Stimulated activated CD4-positive, alpha-beta T cell treated with anti-CD3 and anti-CD28 coated beads, Interleukin-12 subunit alpha, Interleukin-12 subunit beta, amount 100 ng/mL, for 48 hours (primary cell): ENCODE measurements at places on chromosomes 16 and 17.

DNA sequence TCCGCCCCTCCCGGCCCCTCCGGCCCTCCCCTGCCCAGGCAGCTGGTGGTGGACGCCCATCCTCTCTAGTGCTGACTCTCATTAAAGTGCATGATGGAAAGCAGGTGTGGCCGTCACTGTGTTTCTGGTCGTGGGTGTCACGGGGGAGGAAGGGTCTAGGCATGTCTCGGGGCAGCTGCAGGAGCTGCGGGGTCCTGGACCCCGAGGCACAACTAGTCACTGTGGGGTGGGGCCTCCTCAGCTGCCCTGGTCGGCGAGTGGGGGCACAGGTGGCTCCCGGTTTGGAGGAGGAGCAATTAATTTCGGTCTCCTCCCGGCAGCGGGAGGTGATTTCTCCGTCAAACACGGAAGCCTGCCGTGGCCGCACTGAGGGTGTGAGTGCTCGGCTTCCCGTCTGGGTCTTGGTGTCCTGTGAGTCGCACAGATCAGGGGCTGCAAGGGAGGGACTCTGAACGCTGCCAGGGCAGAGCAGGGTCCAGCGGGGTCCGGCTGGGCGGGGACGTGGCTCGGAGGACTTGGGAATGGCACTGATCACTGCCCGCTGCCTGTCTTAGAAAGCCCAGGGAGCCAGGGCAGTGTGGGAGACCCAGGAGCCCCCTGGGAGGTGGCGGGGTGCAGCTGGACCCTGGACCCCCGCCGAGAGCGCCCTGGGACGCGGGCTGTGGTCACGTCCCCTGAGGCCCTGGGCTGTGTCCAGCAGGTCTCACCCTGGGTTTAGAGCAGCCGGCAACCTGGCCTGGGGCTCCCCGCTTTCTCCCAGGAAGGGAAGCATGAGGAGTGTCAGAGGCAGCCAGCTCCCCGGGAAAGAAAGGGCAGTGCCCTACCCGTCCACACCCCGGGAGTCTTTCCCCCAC, 3.3 kb downstream of the TPSD1 start:
- DNase-seq: no peak

- DNase-seq: peak; percentile 57
These were observed 12.7 kb downstream of the SLC35B1 start for GRCh38 chr17:49694847-49695697.

DNA sequence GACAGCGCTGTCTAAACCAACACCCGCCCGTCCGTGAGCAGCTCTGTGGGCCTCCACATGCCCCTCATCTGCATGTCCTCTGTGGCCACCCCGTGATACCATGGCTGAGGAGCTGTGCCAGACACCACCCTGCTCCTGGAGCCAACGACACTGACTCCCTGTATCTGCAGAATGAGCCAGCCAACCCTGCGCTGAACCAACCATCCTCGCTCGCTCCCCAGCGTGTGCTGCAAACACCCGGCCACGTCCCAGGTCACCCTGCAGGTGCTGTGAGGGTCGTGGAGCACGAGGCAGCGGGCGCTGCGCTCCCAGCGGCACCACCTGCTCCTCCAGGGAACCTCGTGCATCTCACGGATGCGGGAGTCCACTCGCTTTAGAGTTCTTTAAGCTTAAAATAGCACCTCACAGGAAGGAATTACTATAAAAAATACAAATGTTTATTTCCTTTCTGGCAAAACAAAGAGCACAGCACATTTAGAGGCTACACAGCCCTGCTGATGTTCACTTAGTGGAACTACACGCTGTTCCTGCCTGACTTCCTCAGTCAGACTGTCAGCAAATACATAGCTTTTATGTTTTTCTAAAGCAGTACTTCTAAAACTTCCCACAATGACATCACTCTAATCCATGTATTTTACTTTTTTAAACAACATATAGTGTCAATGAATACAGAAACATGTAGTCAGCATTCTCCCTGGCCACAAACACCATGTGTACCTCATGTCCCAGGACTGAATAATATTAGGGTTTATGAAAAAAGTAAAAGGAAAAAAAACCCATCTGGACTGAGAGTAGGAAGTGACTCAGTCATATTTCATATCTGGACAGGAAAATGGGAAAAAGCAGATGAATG, 43.5 kb downstream of the MAP1LC3B start:
- no peak for DNase-seq

DNA sequence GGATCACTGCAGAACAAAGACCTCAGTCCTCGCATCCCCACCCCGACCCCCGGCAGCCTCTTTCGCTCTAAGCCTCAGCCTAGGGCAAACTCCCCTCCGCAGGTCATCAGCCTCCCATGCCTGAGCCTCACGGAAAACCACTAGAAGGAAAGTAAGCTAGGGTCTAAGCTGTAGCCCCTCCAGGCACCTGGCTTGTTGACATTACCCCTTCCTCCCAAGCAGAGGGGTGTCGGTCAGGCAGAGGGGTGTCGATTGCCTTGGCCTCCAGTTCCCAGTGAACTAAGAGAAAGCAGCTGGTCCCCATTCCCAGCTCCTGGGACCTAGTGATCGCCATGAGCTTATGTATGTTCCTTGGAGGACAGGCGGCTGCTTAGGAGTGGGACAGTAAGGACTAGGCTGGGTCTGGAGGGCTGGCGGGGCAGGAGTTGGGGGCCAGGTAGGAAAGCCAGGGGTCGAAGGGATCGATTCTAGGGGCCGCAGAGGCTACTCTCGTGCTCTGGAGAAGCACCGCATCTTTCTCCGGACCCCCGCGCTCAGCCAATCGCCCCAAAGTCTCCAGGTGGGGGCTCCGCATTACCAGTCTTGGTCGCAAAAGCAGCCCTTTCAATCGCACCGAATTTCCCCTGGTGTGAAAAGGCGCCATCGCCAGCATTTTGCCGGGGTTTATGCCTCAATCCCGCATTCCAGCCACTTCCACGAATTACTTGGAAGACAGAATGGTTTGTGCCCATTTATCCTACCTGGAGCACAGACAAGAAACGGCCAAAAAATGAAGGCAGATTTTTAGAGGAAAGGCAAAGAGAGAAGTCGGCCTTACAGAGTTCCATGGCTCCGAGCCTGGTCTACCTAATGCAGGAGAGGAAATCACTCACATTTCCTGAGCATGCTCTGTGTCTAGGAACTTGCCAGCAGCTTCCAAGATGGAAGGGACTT, 21.3 kb upstream of the HOXB13 start:
- no peak for DNase-seq

DNA sequence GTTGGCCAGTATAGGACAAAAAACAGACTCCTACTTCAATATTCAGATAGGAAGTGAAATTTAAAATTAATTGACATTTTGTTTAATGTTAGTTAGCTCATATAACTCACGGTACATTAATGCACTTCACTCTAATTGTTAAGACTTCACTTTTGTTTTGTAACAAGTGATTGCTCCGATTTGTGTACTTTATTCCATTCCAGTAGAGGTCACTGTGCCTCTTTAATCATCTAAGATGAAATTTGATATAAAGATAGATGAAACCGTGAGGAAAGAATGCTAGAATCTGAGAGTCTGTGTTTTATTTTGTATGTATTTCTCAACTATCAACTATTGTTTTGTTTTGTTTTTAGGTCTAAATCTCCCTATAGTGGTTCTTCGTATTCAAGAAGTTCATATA, 29.0 kb downstream of the RBBP6 start:
- DNase-seq: no peak

GRCh38 chr16:19472482-19472881, 49.4 kb downstream of the GDE1 start:
- DNase-seq: no peak

DNA sequence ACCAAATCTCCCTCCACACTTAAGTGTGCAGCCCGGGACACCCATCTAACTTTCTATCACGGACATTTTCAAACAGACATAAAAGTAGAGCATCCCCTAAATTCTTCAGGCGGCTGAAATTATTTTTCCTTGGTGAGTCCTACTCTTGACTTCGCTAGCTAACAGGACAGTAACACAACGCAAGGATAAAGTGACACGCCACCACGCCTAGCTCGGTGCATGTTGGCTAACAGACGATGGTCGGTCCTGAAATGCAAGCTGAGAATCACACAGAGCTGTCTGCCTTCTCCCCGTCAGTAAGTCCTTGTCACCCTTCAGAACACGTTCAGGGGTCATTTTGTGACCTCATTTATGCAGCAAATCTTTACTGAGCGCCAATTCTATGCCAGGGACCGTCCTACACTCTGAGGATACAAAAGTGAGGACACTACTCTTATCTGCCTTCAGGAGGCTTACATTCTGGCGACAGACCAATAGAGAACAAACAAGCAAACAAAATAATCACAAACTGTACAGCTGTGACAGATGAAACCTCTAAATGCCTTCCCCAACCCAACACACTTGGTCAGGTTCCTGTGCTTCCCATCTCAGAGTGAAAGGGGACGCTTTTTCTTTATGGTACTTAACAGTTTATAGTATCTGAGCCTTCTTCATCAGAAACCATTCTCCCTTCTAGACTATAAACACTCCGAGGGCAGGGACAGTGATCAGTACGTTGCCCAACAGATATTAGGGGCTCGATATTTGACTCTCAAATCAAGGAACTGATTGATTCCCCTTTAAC, 1.3 kb downstream of the NTAN1 start:
- no peak for DNase-seq

- DNase-seq: no peak
These were observed 2.7 kb downstream of the GCGR start for GRCh38 chr17:81806461-81807209.

DNA sequence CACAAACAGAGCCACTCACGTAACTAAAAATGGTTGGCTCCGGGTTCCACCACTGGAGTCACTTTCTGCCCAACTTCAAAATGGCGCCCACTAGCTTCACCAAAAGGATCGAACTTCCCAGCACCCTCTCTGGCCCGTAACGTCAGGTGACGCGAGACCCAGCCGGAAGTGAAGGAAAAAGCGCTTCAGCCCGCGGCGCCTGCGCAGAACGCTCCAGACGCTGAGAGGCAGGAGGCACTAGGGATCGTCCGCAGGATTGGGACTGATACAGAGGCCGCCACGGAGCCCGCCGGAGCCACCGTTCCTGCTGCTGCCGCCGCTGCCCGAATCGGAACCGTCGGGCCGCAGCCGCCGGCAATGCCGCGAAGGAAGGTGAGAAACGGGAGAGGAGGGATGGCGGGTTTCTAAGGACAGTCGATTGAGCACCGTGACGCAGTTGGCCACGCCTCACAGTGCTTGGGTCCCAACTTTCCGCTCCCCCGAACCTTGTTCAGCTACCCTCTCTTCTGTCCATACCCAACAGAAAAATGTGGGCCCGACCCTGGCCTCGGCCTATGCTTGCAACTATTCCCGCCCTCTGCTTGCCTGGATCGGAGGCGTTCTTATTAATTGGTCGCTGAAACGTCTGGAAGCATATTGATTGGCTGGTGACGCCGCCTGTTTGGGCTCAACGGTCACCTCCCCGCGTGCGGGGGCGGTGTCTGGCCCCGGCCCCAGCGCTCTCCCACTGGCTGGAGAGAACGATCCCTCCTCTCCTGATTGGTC, at the start of gene KAT7:
Gene KAT7, plus strand, starts transcription at position 204 of the 765 bp plus-strand sequence. Its CDS starts 154 bp downstream, at position 358.
- peak; percentile 95 for DNase-seq

- no peak for DNase-seq
These were observed 1.0 kb downstream of the RSPRY1 start for GRCh38 chr16:57186872-57187854.

- no peak for DNase-seq
These were observed 599.1 kb upstream of the SOX9 start for GRCh38 chr17:71521724-71522123.

DNA sequence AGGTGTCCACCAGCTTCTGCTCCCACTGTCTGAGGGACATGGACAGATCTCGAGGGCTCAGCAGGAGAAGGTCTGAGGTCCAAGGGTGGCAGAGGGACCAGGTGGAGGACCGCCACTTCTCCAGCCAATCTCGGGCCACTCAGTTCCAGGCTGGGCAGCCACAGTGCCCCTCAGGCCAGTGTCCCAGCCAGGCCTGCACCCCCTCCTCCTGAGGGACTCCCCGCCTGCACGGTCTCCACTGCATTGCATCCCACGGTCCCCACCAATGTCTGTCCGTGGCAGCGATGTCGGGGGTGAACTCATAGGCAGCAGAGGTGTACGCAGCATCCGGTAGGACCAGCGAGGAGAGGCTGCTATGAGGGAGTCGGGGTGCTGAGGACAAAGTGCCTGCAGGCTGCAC, 64.2 kb upstream of the DOC2B start:
- no peak for DNase-seq

DNA sequence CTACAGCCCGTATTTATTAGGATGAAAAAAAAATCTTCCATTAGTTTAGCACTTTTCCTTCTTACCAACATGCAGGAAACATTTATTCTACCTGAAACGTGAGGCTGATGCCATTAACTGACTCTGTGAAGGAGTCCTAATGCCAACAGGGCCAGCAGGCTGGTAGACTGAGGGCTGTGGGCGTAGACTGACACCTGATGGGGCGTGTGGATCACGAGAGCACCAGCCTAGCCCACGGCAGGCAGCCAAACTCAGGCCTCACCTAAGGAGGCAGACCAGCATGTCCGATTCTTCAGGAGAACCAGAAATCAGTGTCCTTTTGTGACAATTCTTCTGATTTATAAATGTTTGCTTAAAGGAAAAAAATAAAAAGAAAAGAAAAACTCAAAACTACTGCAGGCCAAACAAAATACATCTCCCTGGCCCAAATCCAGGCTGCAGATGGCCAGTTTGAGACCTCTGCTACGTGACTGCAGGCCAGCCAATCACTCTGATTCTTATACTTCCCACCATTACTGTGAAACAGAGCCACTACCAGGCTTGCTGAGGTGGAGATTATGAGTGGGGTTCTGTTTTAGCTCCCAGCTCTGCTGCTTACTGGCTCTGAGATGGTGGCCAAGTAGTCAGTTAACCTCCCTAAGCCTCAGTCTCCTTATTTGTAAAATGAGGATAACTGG, 66.5 kb downstream of the GNAO1 start:
- no peak for DNase-seq

DNA sequence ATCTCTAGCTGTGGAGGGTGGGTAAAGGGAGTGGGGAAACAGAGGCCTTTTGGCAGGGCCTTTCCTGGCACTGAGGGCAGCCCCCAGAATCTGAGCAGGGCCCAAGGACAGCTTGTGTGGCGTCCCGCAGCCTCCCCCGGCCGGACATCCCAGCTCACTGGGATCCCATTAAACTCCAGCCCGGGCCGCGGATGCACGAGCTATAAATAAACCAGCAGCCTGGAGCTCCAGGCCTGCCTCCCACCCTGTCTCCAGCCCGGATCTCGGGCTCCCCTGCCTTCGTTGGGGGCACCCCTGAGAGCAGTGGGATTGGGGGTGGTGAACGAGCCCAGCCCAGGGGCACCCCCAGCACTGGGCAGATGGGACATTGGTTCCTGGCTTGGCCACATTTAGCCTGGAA, 13.8 kb upstream of the AATK start:
- no peak for DNase-seq

- no peak for DNase-seq
These were observed 446.6 kb downstream of the KCNJ18 start for GRCh38 chr17:22138861-22139469.

GRCh38 chr16:71915350-71915749, 20.0 kb downstream of the IST1 start:
- no peak for DNase-seq

- no peak for DNase-seq
These were observed 426.1 kb upstream of the DYNLRB2 start for GRCh38 chr16:80114699-80115098.

DNA sequence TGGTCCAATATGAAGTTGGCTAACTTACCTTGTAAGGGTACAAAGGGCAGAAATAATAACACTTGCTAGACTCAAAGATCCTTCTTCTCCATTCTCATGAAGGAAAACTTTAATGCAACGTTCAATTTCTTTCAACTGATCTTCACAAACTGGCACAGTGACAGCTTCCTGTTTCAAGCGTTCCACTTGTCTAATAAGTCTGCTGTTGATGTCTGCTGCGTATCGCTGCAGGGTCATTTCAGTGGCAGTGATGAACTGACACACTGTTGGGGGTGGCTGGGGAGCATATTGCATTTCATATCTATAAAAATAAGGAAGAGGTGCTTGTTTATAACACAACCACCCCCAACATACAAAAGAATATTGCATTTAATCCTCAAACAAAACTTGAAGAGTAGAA, 33.5 kb upstream of the ARL6IP1 start:
- no peak for DNase-seq
